Jurkat, Clone E6-1 (cell line): ENCODE measurements at places on chromosomes 2 and 18.

DNA sequence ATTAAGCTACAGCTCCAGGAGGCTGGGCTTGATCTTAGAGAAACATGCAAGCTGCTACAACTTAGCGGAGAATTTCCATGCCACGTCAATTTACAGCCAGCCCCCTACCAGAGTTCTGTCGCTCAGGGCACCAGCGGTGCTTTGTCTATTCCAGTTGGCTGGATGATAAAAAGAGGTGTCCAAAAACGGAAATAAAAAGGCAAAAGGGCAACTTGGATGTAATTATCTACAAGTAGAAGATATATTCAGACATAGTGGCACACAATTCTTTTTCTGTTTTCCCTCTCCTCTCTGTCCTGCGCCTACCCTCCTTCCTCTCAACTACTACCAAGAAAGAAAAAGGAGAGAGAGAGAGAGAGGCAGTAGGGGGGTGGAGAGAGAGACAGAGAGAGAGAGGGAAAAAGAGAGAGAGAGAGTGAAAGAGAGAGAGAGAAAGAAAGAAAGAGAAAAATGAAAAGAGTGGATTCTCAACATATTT is 363 bp upstream of the RFTN2 start:
- DNase-seq, result no peak

DNA sequence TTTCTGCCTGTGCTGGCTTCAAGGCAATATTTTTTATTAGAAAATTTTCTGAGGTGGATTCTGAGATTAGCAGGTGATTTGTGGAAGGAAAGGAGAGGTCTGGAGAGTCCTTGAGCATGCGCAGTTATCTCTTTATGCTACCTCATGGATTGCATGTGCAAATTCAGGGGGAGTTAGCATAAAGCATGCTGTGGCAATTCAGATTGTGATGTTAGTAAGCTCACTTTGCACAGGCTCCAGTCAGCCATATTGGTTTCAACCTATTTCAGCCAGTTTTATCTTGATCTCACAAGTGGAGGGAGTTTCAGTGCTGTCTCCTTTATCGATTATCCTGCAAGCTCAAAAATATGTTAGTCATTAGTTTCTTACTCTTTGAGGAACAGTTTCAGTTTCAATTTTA is 2012.3 kb upstream of the PIK3C3 start:
- no peak for DNase-seq

DNA sequence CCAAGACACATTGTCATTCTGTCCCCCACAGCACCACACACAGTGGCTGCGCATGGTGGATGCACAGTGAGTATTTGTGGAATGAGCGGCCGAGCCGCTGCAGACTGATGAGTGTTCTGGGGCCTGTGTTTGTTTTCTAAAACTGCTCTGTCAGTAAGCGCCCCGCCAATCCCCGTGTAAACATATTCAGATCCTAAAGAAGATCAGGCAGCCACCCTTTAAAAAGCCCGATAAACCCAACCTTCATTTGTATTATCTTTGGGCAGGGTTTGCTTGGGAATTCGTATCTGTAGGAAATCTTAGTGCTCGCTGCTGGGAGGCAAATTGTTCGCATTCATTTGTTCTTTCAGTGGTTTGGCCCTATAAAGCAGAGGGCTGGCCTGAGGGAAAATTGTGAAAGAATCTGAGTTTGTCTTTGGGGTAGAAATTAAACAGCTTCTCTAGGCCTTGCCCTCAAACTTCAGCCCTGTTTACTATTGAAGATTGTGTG is 68.6 kb downstream of the TGOLN2 start:
- no peak for DNase-seq

DNA sequence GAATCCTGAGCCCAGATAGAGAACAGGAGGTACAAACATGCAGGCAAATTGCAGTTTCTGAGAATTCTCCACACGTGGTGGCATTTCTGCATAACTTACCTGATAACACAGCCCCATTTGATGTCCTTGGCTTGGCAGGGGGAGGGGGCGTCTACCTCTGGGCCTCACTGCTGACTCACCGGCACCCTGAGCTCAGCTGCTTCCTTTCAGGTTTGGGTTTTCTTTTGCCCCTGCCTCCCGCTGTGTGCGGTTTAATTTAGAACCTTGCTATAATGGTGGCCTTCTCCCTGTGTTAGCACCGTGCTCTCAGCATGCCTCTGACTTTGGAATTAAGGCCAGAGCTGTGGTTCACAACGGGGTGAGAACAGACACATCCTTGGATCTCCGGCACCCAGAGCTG is 4.4 kb downstream of the CTIF start:
- no peak for DNase-seq

GRCh38 chr2:219638948-219639755 is 11.7 kb downstream of the SLC4A3 start:
- peak; percentile 63 for DNase-seq

DNA sequence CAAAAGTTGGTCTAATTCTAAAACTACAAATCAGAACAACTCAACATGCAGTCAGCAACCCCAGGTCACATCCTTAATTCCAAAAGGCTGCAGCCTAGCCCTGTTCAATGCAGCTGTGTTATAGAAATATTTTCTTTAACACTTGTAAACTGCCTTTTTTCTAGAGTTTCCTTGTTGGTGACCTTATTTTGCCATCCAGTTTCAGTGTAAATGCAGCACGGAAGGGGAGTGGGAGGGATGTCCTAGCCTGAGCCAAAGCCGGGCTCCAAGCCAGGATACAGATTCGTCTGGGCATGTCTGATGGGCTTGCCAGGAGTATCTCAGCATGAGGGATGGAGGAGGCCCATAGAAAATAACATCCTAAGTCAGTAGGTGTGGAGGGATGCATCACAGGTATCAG is 17.7 kb upstream of the SP3 start:
- no peak for DNase-seq

- DNase-seq, result peak; percentile 45
These were observed 836 bp downstream of the ANKRD12 start for GRCh38 chr18:9137168-9138066.

GRCh38 chr2:120468136-120468535 is 122.2 kb downstream of the INHBB start:
- no peak for DNase-seq

- DNase-seq, result no peak
These were observed 50.3 kb upstream of the CCDC85A start for GRCh38 chr2:56133441-56133840.

GRCh38 chr2:8394569-8395359 is 287.1 kb upstream of the ID2 start:
- no peak for DNase-seq

DNA sequence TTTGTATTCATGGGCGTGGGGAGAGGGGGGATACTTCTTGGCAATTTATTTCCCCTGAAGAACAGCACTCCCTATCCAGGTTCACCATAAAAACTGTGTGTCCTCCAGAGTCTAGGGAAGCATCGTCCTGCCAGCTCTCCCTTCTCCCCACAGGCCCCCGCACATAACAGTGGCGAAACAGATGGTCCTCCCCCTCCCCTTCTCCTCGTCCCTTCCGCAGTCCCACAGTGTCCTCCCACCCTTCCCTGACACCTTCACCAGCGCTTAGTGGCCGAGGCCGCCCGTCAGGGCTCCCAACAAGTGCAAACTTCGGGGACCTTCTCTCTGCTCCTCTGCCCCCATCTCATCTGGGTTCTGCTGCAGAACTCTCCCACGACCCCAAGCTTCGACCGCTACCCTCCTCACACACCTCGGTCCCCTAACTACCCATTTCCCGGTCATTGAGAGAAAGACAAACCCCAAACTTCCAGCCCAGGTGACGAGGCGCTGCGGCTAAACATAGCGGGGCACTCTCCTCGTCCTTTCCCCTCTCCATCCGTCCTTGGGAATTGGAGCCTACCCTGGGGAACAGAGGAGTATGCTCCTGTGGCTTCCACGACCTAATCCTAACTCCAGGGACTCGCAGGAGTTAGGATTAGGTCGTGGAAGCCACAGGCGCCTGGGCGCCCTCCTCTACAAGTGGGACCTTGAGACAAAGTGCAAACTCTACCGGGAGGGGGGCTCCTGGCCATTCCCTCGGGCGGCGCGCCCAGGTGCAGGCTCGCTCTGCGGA is 971 bp downstream of the ZNF385B start:
- DNase-seq, result no peak

DNA sequence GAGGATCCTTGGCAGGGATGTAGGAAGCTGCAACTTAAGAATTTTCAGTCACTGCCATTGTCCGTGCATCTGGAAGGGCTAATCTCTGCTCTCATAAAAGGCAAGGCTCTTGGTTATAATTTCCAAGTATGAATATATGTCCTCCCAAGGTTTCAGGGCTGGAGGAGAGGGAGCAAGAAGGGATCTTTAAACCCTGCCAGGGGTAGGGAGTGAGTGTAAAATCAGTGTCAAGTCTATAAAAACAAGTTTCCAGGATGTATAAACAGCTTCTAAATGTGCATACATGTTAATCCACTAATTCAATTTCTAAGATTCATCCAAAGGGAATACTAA is 110.2 kb upstream of the CYRIA start:
- no peak for DNase-seq

- DNase-seq, result peak; percentile 37
These were observed 157.8 kb downstream of the CYRIA start for GRCh38 chr2:16507655-16508489.

- DNase-seq, result no peak
These were observed 37.9 kb downstream of the MTERF4 start for GRCh38 chr2:241064008-241064801.

GRCh38 chr2:66283787-66284186 is 151.1 kb upstream of the MEIS1 start:
- DNase-seq, result no peak

DNA sequence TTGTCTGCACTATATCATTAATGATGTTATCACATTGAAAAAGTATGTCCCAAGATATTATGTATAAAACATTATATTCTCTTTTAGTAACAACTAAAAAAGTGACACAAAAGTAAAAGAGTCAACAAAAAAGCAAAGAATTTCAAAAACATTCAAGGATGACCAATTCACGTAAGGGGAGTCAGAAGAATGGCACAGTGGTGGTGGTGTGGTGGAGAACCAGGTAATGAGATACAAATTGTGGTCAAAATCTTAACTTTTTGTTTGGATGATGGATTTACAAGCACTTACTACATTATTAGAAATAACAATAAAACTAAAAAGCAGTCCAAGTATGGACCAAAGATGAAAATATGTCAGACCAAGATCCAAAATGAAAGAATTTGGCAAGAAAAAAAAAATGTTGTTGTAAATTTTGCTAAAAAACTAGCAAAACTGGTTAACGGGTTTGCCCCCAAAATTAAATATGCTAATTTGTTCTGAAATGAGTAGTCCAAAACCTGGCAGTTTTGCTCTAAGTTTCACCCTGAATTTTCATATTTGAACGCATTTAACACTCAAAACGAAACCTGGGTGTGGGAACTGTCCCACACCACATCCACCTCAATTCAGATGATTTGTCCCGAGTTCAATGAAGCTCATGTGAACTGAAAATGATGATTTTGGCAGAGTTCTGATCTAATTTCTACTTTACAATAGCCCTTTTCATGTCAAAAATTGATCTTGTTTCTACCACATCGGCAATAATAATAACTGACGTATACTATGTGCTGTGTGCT is 135.8 kb downstream of the IKZF2 start:
- no peak for DNase-seq

DNA sequence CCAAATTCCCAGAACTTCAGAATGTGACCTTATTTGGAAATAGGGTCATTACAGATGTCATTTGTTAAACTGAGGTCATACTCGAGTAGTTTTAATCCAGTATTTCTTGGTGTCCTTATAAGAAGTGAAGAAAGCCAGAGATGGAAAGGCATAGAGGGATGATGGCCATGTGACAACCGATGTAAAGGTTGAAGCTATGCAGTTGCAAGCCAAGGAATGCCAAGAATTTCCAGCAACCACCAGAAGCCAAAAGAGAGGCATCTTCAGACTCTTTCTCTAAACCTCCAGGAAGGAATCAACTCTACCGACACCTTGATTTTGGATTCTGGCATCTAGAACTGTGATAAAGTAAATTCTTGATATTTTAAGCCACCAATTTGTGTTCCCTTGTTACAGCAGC is 242.2 kb downstream of the CDH20 start:
- no peak for DNase-seq

DNA sequence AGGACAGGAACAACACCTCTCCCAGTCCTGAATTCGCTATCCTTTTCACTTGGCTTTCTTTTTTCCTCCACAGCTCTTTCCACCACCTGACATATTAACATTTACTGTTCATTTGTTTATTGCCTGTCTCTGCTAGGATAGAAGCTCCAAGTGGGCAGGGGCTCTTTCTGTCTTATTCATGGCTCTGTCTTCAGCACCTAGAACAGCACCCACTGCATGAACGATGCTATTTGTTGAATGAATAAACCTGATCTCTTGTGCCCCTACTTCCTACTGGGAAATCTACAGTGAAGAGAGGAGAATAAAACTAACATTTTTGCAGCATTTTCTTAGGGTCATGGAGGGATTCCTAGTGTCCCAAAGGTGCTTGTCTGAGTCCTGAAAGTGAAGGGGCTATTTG is 24.4 kb upstream of the GAREM2 start:
- no peak for DNase-seq

DNA sequence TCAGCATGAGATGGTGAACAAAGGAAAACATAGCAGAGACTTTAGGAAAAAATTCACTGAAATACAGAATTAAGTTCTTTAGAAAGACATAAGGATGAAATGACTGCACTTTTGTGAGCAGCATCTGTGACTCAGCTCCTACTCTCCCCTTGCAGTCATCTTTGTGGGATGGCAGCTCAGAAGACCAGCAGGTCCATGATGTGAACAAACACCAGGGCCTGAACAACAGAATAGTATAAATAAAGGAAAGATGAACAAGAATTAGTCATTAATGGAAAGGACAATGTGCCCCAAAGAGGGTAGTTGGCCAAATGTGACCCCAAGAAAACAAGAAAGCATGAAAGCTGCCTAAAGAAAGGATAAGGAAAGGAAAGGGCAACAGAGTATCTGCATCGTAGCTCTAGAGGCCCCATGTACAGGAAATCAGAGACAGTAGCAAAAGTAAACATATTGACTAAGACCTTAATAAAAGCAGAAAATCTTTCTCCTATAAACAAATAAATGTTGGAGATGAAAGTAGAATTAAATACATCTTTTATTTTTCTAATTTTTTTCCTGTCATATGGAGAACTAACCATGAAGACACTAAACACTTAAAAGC is 318.0 kb downstream of the ZEB2 start:
- no peak for DNase-seq

GRCh38 chr2:239264838-239265651 is 135.8 kb downstream of the HDAC4 start:
- DNase-seq, result peak; percentile 96

GRCh38 chr2:151097128-151097527 is 164.5 kb downstream of the RBM43 start:
- no peak for DNase-seq

- DNase-seq, result no peak
These were observed 42.1 kb downstream of the HDLBP start for GRCh38 chr2:241273210-241274020.

- no peak for DNase-seq
These were observed 200.3 kb upstream of the SLC39A10 start for GRCh38 chr2:195456771-195457170.

DNA sequence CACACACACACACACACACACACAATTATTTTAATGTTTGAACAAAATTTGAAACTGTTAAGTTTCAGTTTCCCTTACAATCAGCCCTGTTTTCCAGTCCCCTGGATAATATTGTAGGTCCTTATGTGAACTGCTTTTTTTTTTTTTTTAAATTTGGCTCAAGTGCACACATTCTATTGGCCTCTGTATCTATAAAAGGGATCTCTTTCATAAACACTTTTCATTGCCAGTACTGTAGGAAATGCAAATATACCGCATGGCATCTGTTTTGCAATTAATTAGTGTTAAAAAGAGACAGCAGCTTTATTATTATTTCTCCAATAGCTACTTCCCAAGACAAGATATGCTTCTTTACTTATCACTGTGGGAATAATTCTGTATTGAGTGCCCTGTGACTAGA is 738.7 kb downstream of the EPHA4 start:
- DNase-seq, result no peak

GRCh38 chr2:42510608-42511243 is 16.9 kb upstream of the KCNG3 start:
- no peak for DNase-seq

- DNase-seq, result no peak
These were observed 63.2 kb downstream of the ZEB2 start for GRCh38 chr2:144456680-144457079.
